ENCODE measurements at places on chromosomes 11 and 22.

GRCh38 chr11:34068111-34068510 lies 16.6 kb downstream of the CAPRIN1 start:
- no peak for DNase-seq

GRCh38 chr11:105923252-105923651 lies 98.8 kb downstream of the MSANTD4 start:
- no peak for DNase-seq

GRCh38 chr11:89660234-89660633 lies 49.9 kb upstream of the TRIM77 start:
- no peak for DNase-seq

GRCh38 chr11:121884626-121885025 lies 231.4 kb downstream of the BLID start:
- DNase-seq: no peak

GRCh38 chr11:71450939-71451338 lies 2.1 kb upstream of the NADSYN1 start:
- no peak for DNase-seq

DNA sequence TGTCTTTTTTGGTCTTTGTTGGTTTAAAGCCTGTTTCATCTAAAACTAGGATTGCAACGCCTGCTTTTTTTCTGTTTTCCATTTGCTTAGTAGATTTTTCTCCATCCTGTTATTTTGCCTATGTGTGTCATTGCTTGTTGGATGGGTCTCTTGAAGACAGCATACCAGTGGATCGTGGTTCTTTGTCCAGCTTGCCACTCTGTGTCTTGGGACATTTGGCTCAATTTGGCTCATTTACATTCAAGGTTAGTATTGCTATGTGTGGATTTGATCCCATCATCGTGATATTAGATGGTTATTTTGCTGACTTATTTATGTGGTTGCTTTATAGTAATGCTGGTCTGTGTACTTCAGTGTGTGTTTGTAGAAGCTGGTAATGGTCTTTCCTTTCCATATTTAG lies 31.4 kb upstream of the ANKK1 start:
- no peak for DNase-seq

DNA sequence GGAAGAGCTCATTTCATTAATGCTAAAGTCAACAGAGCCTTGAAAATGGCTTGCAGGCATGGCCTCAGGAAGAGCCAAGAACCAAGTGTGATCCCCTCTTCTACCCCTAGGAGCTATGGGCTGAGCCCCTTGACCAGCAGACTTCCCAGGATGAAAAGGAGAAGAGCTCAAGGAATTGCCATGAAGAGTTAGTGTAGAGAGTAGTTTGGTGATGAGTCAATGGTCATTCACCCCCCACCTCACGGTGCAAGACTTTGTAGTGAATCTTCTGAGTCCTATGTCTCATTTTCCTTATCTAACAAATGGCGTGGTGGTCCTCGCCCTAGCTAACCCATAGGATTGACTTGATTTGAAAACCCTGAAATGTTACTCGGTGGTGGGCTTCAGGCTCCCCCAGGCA lies 422.4 kb upstream of the CADM1 start:
- DNase-seq: no peak
